T-helper 2 cell (primary cell): ENCODE measurements at places on chromosomes 7 and 10.
A peak's percentile ranks its signal among the peaks of the same experiment; 100 is the strongest.

DNA sequence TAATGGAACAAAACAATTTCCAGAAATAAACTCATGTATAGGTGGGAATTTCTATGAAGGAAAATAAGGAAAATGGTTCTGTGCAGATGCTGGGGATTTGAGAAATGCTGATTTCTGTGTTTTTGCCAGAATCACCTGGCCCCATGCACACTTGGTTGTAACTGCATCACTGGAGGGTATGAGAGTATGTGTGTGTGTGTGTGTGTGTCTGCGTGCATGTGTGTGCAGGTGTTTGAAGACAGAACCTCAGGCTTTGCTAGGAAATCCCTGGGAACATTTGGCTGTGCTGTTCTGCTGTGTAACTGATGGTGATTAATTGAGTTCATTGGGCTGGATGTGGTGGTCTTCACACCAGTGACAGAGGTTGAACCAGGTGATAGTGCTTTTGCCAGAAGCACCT is 141.6 kb downstream of the CAMK1D start:
- no peak for DNase-seq

DNA sequence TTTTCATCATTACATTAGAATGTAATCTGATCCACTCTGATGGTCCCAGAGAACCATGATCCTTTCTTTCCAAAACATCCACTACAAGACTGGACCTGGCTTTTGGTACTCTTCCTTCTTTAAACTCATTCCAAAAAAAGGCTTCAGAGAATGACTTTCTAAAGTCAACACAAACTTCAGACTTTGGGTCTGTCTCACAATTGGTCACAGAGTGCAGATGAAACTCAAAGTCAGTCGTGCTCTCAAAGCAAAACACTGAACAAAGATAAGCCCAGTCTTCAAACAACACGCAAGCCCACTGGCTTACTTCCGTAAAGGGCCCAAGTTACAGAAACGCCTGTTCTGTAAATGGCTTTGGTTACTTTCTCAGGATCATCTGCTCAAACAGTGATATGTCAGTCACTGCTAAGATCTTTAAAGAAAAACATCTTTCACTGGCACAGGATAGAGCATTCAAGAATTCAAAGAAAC is 250.9 kb upstream of the MKLN1 start:
- no peak for DNase-seq

GRCh38 chr10:662223-662605 is 27.3 kb downstream of the DIP2C start:
- no peak for DNase-seq

DNA sequence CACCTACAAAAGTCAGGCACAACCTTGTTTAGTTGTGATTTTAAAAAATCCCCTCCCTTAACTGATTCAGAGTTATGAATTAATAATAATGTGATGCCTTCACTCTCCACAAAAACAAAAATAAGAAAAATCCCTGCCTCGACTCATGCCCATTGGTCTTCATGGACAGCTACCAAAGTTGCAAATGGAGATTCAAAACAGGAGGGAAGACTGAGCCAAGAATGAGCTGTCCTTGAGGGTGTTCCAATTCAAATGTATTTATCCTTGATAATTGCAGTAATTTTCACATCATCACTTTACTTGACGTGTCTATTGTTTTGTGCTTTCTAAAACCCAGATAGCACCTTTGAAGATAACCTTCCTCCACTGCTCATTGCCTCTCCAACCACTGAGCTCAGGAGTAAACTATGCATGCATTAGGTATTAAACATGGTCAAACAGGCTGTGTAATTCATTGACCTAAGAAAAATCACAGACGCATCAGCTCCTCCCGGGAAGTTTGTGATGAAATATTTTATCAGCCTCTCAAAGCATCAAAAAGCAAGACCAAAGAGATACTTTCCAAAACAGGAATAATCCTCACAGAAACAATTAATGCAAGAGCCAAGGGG is 712.7 kb upstream of the IGFBP3 start:
- DNase-seq: no peak

DNA sequence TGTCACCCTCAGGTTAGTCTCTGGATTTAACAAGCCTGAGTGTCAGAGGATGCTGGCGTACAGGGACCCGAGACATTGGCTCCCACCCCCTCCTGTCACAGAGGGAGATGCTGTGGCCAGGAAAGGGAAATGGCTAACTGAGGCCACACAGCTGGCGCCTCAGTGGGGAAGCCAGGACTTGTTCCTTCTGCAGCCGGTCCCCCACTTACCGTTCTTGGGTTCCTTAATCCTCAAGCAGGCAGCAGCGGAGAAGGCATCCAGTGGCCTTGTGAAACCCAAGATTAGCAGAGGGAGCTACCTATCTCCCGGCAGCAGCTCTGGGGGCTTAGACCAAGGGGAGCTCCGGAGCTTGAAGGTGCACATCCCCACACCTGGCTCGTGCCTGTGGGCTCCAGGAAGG is 65.4 kb downstream of the NEURL1 start:
- no peak for DNase-seq

- no peak for DNase-seq
Measured at GRCh38 chr7:36372156-36372555, 17.5 kb upstream of the ANLN start.

GRCh38 chr10:61350068-61350467 is 103.1 kb downstream of the TMEM26 start:
- DNase-seq: no peak

DNA sequence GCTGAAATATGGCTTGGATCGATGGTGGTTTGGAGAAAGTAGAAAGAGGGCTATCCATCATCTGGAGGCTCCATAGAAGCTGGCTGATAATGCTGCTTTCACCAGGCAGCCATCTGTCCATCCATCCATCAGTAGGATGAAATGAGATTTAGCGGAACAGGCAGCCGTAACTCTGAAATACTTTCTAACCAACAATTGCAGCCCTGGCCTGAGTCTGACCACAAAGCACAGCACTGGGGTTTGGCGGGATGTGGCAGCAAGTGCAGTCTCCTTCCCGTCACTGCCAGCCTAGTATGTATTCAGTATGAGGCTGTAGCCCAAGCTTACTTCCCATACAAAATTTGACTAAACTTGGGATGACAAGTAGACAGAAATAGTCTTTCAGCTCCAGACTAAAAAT is 38.0 kb downstream of the R3HCC1L start:
- no peak for DNase-seq

DNA sequence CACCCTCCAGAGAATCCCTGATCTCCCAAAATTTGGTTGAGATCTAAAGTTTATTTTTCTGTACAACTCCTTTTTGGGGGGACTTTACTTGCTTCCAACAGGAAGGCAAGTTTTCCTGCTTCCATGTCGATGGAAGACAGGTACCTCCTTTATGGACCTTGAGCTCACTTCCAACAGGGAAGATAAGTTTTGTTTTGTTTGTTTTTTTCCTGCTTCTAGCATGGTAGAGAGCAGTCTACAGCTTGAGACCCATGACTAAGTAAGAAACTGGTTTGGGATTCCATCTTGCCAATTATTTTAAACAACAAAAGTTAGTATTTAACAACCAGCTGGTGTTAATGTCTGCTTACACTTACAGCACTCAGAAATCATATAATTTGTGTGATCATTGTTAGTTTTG is 74.4 kb downstream of the ST8SIA6 start:
- no peak for DNase-seq

- no peak for DNase-seq
Measured at GRCh38 chr10:132463333-132464255, 66.6 kb downstream of the PWWP2B start.

DNA sequence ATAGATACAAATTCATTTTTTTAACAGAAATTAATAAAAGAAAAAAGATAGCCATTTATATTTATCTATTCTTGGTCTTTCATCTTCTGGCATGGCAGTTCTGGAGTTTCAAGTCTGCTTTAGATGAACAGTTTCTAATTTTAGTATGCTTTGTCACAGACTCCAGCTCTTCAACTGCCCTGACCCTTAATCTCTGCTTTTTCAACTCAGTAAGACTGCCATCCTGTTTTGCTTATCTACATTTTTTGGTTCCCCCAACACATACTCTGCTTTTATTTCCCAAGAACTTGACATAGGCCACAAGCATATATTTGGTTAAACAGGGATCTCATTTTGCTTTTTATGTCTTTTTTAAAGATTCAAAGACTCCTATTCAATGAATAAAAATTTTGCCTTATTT is 309.3 kb upstream of the KCND2 start:
- DNase-seq: no peak

DNA sequence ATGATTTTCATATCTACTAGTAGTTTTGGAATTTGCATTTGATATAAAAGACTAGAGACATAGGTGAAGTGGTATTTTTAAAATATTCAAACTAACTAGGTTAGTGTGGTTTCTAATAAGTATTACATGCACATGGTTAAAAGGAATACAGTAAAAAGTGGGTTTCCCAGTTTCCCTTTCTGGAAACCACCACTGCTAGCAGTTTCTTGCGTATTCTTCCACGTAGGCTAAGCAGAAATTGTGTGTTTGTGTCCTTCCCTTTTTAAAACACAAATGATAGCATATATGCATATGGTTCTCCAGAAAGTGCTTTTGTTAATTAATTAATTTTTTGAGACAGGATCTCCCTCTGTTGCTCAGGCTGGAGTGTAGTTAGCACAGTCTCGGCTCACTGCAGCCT is 15.4 kb downstream of the NRF1 start:
- DNase-seq: no peak

DNA sequence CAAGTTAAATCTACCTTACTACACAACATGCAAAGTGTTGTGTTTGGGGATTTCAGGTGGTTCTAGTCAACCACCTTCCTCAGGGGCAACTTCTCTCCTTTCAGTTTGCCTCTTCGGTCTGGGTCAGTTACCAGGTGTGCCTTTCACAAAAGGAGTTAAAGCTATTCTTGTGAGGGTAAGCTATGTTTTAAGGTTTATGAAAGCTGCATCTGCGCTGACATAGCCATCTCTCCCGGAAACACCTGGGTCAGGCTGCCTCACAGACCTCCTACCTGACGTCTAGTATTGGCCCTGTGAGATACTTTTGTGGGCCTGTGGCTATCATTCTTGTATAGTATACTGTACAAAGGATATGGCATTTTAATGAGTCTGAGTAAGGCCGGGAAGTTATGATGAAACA is 67.7 kb upstream of the ITGA8 start:
- DNase-seq: no peak

- DNase-seq: no peak
Measured at GRCh38 chr7:24702755-24703154, 54.5 kb downstream of the GSDME start.

DNA sequence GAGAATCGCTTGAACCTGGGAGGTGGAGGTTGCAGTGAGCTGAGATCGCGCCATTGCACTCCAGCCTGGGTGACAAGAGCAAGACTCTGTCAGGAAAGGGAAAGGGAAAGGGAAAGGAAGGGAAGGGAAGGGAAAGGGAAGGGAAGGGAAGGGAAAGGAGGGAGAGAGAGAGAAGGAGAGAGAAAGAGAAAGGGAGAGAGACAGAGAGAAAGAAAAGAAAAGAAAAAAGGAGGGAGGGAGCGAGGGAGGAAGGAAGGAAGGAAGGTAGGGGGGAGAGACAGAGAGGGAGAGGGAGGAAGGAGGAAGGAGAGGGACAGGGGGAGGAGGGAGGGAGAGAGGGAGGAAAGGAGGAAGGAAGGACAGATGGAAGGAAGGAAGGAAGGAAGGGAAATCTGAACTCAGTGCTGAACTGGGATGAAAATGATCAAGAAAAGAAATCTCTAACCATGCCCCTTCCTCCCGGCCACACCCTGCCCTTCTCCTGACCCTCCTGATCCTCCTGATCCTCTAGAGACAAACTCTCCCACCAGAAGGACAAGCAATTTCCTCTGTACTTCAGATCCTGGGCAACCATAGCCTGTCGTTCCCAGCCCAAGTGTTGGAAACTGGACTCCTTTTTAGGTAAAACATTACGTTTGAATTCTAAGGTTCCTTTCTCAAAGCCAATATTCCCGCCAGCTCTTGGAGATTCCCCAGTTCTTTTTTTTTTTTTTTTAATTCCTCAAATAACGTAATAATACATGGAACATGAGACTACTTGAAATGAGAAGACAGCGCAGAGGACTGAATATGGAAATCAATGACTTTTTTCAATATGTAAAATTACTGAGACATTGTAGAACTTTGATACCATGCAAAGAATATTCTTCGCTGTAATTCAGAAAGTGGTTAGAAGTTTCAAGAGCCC is 32.1 kb downstream of the NMT2 start:
- DNase-seq: no peak

- no peak for DNase-seq
Measured at GRCh38 chr10:69612760-69613159, 17.3 kb upstream of the FAM241B start.

- DNase-seq: no peak
Measured at GRCh38 chr10:106565546-106565945, 599.0 kb downstream of the SORCS1 start.

DNA sequence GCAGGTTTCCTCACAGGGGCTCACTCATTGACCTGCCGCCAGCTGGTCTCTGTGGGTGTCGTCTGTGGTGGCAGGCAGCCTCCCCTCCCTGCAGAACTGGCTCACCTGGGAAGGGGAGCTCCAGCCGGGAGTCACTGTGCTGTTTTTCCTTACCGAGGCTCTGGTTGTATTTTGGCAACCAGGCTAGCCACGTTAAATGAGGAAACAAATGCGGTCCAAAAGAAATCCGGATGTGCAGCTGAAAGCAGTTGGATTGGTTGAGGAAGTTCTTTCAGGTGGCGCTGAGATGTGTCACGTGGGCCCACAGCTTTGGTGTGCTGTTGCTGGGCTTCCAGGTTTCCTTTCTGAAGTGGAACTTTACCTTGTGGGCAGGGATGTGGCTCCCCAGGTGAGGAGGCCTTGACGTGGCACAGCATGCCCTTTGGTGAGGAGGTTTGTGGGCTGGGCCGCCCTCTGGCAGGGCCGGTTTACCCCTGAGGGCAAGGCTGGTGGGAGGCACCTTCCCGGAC is 14.2 kb downstream of the MTURN start:
- DNase-seq: peak; percentile 9

DNA sequence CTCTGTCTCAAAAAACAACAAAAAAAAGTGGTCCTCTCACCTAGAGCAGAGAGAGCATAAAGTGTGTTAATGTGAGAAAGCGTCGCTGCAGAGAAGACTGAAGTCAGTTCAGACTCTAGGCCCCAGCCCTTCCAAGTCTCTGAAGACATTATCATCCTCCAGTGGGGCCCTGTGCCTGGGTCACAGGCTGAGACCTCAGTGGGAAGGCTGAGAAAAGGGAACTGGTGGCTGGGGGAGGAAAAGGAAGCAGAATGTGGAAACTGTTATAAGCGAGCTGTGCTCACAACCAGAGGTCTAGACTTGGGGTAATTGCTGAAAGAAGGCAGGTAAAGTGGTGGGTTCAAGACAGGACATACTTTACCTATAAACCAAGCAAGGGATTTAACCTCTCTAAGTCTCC is 4.9 kb upstream of the RRP12 start:
- DNase-seq: no peak

DNA sequence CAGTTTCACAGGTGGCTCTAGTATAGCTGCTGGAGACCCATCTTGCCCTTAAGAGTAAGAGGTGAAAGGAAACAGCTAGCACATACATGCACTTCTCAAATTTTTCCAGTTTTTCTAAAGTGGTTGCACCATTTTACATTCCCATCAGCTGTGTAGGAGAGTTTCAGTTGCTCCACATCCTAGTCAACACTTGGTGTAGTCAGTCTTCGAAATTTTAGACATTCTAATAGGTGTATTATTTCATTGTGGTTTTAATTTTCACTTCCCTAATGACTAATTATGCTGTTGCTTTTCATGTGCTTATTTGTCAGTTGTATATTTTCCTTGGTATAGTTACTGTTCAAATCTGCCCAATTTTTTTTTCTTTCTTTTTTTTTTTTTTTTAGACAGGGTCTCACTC is 9.5 kb upstream of the HACD1 start:
- no peak for DNase-seq
